ENCODE measurements at places on chromosomes 11 and 22.

GRCh38 chr22:23192133-23192532 lies 11.8 kb downstream of the BCR start:
- no peak for DNase-seq

- DNase-seq: no peak
Measured at GRCh38 chr11:20671856-20672546, 2.6 kb downstream of the NELL1 start.

GRCh38 chr11:15341587-15341986 lies 226.9 kb downstream of the INSC start:
- DNase-seq: no peak

GRCh38 chr11:44952082-44952481 lies 1.4 kb upstream of the TP53I11 start:
- no peak for DNase-seq

DNA sequence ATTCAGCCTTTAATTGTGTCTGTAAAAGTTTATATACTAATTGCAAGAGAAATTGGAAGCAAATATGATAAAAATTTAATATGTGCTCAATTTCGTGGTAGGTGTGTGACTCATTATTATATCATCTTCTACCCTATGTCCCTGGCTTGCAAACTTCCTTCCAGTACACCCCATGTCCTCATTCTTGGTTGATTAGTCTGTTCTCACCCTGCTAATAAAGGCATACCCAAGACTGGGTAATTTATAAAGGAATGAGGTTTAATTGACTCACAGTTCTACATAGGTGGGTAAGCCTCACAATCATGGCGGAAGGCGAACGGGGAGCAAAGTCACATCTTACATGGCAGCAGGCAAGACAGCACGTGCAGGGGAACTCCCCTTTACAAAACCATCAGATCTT lies 11.9 kb downstream of the MRGPRX3 start:
- DNase-seq: no peak

- no peak for DNase-seq
Measured at GRCh38 chr11:93089474-93090102, 108.2 kb downstream of the SLC36A4 start.

GRCh38 chr11:74546752-74547151 lies 45.6 kb upstream of the POLD3 start:
- no peak for DNase-seq

DNA sequence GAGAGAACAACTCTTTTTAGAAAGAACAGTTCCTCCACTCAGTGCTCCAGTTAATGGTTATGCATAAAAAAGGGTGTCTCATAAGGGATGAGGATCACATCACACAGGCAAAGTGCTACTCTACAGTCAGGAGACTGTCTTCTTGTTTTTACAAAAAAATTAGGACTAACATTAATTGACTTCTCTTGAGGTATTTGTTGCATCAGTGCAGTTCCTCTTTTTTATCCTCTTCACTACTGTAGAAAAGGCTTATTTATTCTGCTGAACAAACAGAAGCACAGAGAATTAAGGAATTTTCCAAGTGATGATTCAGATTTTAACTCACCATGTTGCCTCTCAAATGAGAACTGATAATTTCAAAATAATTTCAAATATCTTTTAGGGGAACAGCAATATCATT lies 1.9 kb downstream of the MMP8 start:
- no peak for DNase-seq

GRCh38 chr11:92286709-92287108 lies 62.1 kb downstream of the FAT3 start:
- no peak for DNase-seq

GRCh38 chr22:47599753-47600152 lies 837.3 kb downstream of the TBC1D22A start:
- no peak for DNase-seq

DNA sequence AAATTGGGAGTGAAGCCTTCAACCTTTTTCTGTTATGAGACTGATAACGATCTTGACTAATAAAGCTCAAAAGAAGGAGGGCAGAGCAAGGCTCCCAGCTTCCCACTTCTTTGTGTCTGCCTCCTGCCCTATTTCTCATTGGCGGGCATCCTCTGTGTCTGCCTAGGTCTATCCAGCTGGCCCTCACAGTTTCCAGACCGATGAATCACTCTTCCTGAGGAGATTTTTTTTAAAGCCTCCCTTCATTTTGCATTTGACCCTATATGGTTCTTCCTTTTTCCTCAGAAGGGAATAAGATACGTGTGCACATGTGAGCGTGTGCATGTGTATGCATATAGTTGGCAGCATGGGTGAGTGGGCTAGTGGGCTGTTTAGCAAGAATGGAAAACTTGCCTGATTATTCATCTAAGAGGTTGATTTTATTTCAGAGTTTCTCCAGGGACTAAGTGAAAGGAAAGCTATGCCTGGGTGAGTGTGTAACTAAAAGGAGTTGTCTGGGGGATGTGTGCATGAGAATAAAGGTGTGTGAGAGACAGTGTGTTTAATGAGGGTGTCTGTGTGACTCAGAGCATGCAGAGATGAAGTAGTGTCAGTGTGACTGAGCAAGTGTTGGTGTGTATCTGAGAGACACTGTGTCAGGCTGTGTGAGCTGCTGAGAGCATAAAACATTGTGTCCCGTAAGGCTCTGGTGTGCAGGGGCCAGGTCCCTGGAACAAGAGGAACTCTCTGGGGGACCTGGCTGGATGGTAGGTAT lies 12.2 kb downstream of the PHLDB1 start:
- DNase-seq: no peak

DNA sequence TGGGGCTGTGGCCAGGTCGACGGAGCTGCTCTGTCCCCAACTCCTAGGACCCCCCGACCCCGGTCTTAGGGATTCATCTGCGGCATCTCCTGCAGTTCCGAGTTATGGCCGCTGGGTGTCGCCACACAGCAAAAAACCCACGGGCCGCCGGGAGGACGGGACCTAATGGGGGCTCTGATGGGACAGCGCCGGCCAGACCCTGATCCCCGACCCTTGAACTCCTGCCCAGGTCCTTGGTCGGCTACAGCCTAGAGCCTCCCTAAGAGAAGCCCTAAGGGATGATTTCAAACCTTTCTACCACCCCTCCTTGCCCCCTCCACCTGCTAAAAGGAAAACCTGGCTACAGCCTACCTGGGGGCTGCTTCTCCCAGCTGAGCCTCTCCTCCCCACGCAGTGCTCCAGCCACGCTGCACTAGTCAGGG lies 30.8 kb upstream of the LRRC10B start:
- DNase-seq: peak; percentile 25

- no peak for DNase-seq
Measured at GRCh38 chr11:83766932-83767331, 480.8 kb upstream of the CCDC90B start.

DNA sequence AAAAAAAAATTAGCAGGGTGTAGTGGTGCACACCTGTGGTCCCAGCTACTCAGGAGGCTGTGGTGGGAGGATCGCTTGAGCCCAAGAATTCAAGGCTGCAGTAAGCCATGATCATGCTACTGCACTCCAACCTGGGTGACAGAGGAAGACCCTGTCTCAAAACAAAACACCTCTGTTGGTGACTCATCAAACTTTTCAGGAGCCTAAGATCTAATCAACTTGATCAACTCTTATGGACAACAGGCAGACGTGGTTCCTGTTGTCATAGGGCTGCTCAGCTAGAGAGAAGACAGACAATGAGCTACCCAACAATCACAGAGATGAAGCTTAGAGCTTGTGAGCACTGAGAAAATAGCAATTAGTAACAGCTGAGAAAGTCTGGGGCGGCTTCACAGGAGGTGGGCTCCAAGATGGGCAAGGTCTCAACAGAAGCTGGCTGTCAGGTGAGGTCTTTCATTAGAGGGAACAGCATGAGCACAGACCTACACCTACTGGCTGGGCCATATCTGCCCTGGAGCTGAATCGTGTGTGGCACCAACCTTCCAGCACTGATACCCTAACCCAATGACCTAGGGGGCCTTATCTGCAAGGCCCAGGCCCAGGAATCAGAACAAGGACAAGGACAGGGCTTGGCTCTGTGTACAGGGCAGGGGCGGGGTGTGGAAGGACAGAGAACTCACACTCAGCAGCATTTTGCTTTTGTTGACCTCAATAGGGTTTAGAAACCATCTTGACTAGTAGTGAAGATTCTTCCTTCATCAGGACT lies 7.2 kb upstream of the UCP3 start:
- DNase-seq: no peak

- no peak for DNase-seq
Measured at GRCh38 chr22:24809331-24809730, 3.3 kb downstream of the SGSM1 start.

GRCh38 chr11:20353829-20354434 lies 9.6 kb upstream of the HTATIP2 start:
- peak; percentile 21 for DNase-seq

DNA sequence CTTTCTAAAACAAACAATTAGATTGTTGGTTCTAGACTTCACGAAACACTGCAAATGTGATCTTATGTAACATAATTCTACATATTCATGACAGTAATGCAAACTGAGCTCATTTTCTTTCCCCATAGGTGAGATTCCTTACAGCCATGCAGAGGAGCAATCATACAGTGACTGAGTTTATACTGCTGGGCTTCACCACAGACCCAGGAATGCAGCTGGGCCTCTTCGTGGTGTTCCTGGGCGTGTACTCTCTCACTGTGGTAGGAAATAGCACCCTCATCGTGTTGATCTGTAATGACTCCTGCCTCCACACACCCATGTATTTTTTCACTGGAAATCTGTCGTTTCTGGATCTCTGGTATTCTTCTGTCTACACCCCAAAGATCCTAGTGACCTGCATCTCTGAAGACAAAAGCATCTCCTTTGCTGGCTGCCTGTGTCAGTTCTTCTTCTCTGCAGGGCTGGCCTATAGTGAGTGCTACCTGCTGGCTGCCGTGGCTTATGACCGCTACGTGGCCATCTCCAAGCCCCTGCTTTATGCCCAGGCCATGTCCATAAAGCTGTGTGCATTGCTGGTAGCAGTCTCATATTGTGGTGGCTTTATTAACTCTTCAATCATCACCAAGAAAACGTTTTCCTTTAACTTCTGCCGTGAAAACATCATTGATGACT lies 1.5 kb downstream of the OR9G1 start:
- DNase-seq: no peak

DNA sequence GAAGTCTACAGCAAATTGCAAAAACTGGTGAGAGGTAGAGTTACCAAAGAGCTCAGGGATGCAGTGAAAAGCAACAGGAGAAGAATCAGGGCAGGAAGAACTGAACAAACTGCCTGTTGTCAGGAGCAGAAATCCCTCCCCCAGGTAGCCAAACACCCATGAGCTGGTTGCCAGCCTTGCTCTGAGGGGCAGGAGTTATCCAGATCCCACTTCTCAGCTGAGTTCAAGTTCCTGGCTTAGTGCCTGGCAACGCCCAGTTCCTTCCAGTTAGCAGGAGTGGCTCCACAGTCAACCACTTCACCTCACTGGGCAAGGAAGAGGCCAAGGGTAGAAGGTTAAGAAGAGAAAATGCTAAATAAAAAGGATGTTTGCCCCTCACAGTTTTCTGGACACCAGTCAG lies 1.9 kb upstream of the MPZL2 start:
- no peak for DNase-seq

GRCh38 chr11:106152824-106153223 lies 75.4 kb downstream of the AASDHPPT start:
- DNase-seq: no peak

DNA sequence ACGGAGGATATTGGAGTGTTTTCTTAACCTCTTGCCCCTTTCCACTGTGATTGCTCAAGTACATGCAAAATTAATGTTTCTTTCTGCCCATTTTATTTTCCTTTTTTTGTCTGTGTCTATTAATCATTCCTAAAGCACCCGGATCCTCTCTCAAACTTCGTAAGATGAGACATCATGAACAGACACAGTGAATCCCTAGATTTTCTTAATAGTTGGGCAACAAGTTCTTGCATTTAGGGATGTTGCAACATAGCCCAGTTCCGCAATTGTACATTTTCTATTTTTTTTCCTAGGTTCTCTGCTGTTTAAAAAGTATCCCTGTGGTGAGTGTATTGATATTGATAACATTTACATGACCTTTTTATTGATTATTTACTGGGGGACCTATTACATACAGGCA lies 2.9 kb downstream of the FAM111A start:
- DNase-seq: no peak

GRCh38 chr22:39526736-39527171 lies 5.8 kb downstream of the RPS19BP1 start:
- DNase-seq: no peak

DNA sequence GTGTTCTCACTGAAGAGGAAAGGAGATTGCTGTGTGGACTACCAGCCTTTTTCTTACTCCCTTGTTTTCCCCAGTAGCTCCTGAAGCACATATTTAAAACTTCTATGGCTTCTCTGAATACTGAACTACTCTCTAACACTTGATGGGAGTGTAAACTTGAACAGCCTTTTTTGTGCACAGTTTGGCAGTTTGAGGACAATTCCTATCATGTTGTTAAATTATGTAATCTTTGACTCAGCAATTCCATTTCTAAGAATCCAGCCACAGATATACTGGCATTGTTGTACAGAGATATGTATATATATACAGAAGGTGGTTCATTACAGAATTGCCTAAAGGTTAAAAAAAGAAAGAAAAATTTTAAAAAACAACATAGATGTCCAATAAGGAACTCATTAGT lies 47.1 kb upstream of the EED start:
- DNase-seq: no peak

- DNase-seq: peak; percentile 38
Measured at GRCh38 chr11:67389477-67389876, 2.3 kb upstream of the RAD9A start.

GRCh38 chr11:117390743-117391142 lies 63.1 kb downstream of the CEP164 start:
- no peak for DNase-seq

GRCh38 chr11:71488681-71489270 lies 35.8 kb downstream of the NADSYN1 start:
- no peak for DNase-seq

DNA sequence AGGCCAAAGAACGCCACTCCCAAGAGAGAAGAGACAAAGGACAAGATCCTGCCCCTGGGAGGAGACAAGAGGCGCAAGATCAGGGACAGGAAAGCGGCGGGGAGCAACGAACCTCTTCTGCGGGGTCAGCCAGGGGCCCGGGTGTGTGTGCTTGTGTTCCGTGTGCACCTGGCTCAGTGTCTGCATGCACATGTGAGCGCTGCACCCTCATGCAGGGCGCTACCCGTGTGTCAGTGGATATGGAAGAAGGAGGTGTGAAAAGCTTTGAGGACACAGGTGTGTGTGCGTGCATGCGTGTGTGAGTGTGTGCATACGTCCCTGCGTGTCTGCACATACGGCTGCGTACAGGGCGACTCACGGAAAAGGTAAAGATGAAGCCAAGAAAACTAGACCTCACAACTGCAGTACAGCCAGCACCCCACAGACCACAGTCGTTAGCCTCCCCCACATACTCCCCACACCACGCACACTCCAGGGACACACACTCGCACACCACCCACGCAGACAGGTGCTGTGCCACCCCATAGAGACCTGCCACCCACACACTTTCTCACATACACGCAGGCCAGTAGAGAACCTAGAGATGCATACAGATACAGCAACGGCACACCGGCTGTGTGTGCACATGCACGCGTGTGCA lies 11.0 kb upstream of the IGSF9B start:
- DNase-seq: no peak
